ENCODE measurements at places on chromosomes 3 and 15. TPM values are rescaled to one million over a fixed set of nuclear protein-coding genes. Genes with fewer than 3 reads are reported as not detected.

The CPLX3 gene
- not detected for total RNA-seq

The PAK2 gene
- 37.5 TPM for total RNA-seq

The RCN2 gene
- 46.6 TPM for total RNA-seq

The FGD5 gene
- 1.0 TPM for total RNA-seq

The AADAC gene
- 0.77 TPM for total RNA-seq

The PLSCR2 gene
- total RNA-seq: not detected

The MRPL47 gene
- total RNA-seq: 27.6 TPM

The ROPN1 gene
- not detected for total RNA-seq

The ULK3 gene
- 11.8 TPM for total RNA-seq

The ZNF621 gene
- 23.3 TPM for total RNA-seq

The P4HTM gene
- total RNA-seq: 33.4 TPM

DNA sequence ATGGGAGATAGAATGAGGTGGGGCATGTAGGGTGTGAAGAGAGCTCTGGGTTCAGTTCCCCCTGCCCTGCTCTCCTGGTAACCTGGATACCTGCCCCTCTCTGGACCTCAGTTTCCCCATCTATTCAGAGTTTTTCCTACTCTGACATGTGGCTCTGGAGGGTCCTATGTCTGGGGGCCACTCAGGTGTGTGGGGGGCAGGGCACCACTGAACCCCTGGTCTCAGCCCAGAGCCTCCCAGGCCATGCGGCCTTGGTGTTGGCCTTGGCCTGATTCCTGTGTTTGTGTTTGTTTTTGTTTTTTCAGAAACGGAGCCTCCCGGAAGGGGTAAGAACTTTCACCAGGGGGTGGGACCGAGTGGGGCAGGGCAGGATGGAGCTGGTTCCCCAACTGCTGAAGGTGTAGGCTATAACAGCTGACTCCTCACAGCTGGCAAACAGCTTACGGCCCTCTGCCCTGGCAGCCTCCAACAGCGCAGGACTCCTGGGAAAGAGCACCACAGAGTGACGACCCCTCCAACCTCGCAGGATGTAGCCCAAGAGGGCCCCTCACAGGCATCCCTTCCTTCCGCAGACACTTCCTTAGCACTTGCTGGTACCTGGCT lies 803 bp downstream of the ITIH3 start:
- H3K36me3 ChIP-seq: no peaks in the 10 kb centered on the region
- no peak overlapping the region for H3K4me3 ChIP-seq
- no peak for DNase-seq
- H3K27ac ChIP-seq: no peak overlapping the region

DNA sequence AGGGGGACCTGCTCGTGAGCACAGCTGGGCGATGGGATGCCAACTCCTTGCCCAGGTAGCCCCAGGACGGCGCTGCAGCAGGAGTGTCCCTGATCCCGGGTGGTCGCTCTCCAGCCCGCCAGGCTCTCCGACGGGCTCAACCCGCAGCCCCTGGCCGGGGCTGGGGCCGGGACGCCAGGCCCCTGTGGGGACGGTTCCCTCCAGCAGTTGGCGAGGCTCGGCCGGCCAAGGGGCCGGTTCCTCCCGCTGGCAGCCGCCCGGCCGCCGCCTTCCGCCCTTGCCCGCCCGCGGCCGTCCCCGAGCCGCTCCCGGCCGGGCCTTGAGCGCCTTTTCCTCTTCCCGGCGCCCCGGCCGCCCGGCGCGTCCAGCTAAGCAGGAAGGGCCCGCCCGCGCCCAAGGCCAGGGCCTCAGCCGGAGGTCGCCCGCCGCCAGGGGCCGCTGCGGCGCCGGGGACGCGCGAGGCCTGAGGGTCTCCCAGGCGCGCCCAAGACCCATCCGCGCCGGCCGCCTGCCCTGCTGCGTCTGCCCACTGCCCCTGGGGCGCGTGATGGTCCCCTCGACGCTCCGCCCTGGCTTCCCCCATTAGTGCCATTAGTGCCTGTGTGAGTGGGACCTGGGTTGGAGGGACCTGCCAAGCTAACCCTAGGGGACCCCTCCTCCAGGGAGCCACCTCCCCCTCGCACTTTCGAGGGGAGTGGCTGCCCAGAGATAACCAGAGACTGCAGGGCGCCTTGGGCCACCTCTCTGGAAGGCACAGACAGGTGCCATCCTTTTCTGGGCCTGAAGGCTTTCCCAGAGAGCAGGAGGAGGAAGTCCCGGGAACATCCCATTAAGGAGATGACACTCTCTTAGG lies 106.4 kb downstream of the FBLN2 start:
- H3K4me3 ChIP-seq: no peak overlapping the region
- H3K4me1 ChIP-seq: no peaks in the 10 kb centered on the region
- no peaks in the 10 kb centered on the region for H3K27me3 ChIP-seq
- H3K27ac ChIP-seq: no peak overlapping the region
- DNase-seq: peak; percentile 41

DNA sequence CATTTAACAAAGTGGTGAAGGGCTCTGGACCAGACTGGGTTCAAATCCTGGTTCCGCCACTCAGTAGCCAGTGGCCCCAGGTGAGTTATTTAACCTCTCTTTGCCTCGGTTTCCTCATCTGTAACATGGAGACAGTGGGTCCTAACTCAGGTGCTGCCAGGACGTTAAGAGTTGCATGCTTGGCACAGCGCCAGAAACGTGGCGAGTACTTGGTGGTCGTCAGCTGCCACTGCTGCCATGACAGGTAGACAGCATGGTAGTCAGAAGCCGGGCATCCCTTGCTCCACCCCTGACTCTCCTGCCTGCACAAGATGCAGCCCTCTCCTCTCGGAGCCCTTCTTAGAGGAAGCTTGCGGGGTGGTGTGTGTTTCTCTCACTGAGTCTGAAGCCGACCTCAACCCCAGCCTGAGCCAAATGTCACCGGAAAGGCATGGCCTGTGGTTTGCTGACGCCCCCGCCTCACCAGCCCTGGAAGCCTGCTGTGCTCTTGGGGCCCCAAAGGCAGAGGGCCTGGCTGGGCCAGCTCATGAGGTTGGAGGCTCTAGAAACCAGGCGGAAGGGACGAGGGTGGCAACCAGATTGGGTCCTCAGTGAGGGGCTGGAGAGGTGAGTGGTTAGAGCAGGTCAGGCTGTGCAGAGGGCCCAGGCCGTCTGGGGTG lies 160.8 kb upstream of the TLE3 start:
- no peak overlapping the region for H3K27ac ChIP-seq
- DNase-seq: peak; percentile 43
- H3K27me3 ChIP-seq: peaks cover 11% of the 10 kb centered on the region
- H3K4me3 ChIP-seq: no peak overlapping the region
- no peaks in the 10 kb centered on the region for H3K36me3 ChIP-seq

- no peak overlapping the region for H3K27ac ChIP-seq
- H3K36me3 ChIP-seq: no peaks in the 10 kb centered on the region
- peak; percentile 50 for DNase-seq
- H3K4me1 ChIP-seq: peaks cover 2% of the 10 kb centered on the region
- H3K27me3 ChIP-seq: no peaks in the 10 kb centered on the region
Measured at GRCh38 chr3:4531478-4532025, 38.4 kb downstream of the ITPR1 start.

DNA sequence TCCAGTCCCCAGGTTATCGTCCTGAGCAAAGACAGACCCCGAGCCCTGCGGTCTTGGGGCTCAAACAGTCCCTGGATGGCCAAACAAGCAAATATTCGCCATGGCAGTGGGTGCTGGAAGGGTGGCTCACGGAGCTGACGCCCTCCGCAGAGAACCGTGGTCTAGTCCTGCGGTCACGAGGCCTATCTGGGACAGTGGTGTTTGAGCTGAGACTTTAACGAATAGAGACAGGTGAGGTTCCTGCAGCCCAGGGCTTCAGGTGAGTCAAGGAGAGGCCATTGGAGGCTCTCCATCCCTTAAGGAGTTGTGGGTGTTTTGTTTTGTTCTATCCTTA lies 399 bp upstream of the SUCLG2 start:
- no peaks in the 10 kb centered on the region for H3K4me1 ChIP-seq
- H3K4me3 ChIP-seq: peak overlapping the region; percentile 62

DNA sequence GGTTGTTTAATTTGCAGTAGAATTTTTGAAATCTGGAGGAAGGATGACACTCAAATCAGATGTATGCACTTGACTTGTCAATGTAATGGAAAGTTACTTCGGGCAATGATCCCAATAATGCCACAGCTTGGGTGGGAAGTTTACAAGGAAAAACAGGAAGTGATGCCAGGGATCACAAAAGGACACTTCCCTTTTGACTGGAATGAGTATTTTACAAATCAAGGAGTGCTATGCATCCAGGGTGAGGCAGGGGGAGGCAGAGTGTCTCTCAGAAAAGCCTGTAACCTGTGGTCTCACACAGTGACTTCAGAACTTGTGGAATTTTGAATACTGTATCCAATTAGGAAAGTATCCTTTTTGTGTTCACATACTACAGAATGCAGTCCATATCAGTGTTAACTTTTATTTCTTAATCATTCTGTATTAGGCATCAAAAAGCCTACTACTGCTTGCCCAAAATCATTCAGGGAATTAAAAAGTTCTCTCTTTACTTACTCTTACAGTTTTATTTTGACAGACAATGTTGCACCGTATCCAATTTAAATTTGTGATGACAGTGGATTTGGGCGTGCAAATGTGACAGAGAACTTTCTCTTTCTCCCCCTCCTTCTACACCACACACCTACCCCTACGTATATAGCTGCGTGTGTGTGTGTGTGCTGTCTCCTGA lies 445.1 kb downstream of the MECOM start:
- no peaks in the 10 kb centered on the region for H3K4me1 ChIP-seq
- no peak overlapping the region for H3K27ac ChIP-seq
- no peak overlapping the region for H3K4me3 ChIP-seq
- DNase-seq: peak; percentile 72
- no peaks in the 10 kb centered on the region for H3K27me3 ChIP-seq

- DNase-seq: no peak
- H3K27ac ChIP-seq: no peak overlapping the region
- no peaks in the 10 kb centered on the region for H3K27me3 ChIP-seq
- H3K36me3 ChIP-seq: no peaks in the 10 kb centered on the region
- H3K4me3 ChIP-seq: no peak overlapping the region
- no peaks in the 10 kb centered on the region for H3K4me1 ChIP-seq
Measured at GRCh38 chr3:139518926-139519842, 20.4 kb downstream of the RBP1 start.

- H3K4me3 ChIP-seq: no peak overlapping the region
- H3K4me1 ChIP-seq: no peaks in the 10 kb centered on the region
- no peaks in the 10 kb centered on the region for H3K27me3 ChIP-seq
- H3K27ac ChIP-seq: no peak overlapping the region
- peak; percentile 56 for DNase-seq
Measured at GRCh38 chr3:116432795-116433194, 12.5 kb downstream of the LSAMP start.

- no peak overlapping the region for H3K27ac ChIP-seq
- no peak overlapping the region for H3K4me3 ChIP-seq
- no peaks in the 10 kb centered on the region for H3K27me3 ChIP-seq
- H3K36me3 ChIP-seq: no peaks in the 10 kb centered on the region
- H3K4me1 ChIP-seq: no peaks in the 10 kb centered on the region
Measured at GRCh38 chr15:65329984-65330735, 25.7 kb downstream of the RNU5B-1 start.

DNA sequence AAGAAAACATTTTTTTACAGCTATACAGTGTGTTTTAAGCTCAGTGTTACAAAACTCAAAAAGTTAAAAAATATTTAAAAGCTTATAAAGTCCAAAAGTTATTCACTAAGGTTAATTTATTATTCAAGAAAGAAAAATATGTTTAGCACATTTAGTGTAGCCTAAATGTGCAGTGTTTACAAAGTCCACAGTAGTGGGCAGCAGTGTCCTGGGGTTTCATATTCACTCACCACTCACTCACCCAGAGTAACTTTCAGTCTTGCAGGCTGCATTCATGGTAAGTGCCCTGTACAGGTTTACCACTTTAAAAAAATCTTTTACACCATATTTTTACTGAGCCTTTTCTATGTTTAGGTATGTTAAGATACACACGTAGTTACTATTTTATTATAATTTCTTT lies 300.2 kb upstream of the TRIM42 start:
- H3K4me1 ChIP-seq: no peaks in the 10 kb centered on the region
- H3K27me3 ChIP-seq: no peaks in the 10 kb centered on the region
- no peaks in the 10 kb centered on the region for H3K36me3 ChIP-seq
- no peak overlapping the region for H3K4me3 ChIP-seq

DNA sequence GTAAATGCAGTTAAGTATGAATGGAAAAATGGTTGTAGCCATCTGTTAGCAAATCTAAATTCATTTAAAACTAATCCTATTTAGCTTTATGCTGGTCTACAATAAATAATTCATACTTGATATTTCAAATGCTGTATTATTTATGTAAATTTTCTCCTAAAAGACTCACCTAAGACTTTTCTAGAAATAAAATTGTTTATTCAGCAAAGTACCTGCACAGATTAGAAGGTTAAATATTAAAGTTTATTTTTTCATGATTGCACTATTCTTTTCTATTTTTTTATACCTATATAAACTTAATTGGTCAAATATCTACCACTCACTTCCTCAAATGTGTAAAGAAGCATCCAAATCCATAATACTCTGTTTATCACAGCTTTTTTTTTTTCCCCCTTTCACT lies 45.2 kb downstream of the MBNL1 start:
- no peaks in the 10 kb centered on the region for H3K4me1 ChIP-seq
- no peaks in the 10 kb centered on the region for H3K27me3 ChIP-seq
- H3K4me3 ChIP-seq: no peak overlapping the region
- H3K36me3 ChIP-seq: peaks cover 1% of the 10 kb centered on the region
- DNase-seq: no peak

DNA sequence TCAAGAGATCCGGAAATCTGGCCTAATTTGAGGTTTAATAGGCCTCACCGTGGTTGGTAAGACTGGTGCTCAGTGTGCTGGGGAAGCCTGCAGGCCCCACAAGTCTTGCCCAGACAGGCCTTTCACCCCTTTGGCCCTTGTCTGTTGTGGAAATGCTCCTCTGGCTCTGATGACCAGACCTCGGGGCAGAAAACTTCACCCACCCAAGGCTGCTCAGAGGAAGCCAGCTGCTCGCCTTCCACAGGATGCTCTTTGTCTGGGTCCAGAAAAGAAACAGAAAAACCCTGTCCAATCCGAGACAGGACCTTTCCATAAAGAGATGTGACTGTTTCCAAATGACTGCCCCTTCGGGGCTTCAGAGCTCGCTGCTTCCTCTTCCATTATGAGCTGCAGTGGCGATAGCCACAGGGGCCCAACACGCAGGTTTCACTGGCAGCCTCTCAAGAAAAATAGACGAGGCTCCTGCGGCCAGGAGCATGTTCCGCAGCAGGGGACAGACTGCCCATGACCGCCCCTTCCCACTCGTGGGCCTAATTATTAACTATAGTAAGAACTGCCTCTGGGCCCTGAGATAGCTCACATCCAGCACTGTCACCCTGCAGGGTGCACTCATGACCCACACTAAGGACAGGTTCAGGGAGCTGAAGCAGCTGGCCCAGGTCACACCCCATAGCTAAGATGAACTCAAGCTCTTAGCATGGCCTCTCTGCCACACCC lies 6.8 kb upstream of the SNX22 start:
- no peak overlapping the region for H3K4me3 ChIP-seq
- H3K4me1 ChIP-seq: no peaks in the 10 kb centered on the region
- H3K27ac ChIP-seq: no peak overlapping the region
- H3K27me3 ChIP-seq: no peaks in the 10 kb centered on the region

DNA sequence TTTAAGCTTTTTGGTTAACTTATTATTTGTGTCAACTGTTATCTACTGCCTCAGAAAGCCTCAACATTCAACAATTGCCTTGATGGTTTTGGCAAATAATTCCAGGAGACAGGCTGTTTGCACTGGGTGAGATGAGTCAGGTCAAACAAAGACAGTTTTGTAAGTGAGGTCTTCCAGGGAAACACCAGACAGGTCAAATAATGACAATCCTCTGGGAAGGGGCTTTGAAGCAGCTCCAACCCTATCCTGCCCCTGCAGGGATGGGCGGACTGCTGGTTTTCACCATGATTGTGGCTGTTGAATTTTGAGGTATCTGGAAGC lies 79.4 kb upstream of the PRR23E start:
- H3K4me1 ChIP-seq: no peaks in the 10 kb centered on the region
- no peaks in the 10 kb centered on the region for H3K36me3 ChIP-seq
- H3K4me3 ChIP-seq: no peak overlapping the region
- no peaks in the 10 kb centered on the region for H3K27me3 ChIP-seq
